ENCODE measurements at places on chromosomes 16 and 17.

GRCh38 chr17:13027246-13027645, 9.4 kb upstream of the ELAC2 start:
- no peak for DNase-seq

GRCh38 chr17:46108550-46109110, 84.6 kb downstream of the KANSL1 start:
- no peak for DNase-seq

DNA sequence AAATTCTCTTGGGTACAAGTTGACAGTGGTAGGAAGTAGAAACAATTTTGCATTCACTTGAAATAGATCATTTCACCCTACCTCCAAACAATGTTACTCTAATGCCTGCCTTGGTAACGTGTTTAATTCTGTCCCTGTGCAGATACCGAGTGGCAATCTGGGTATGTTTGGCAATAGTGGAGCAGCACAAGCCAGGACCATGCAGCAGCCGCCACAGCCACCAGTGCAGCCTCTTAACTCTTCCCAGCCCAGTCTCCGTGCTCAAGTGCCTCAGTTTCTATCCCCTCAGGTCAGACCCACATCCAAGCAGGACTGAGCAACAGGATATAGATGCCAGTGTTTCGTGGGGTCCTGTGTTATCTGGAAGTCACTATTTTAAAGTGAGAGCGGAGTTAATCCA, 49.3 kb downstream of the TMC6 start:
- DNase-seq, result no peak

DNA sequence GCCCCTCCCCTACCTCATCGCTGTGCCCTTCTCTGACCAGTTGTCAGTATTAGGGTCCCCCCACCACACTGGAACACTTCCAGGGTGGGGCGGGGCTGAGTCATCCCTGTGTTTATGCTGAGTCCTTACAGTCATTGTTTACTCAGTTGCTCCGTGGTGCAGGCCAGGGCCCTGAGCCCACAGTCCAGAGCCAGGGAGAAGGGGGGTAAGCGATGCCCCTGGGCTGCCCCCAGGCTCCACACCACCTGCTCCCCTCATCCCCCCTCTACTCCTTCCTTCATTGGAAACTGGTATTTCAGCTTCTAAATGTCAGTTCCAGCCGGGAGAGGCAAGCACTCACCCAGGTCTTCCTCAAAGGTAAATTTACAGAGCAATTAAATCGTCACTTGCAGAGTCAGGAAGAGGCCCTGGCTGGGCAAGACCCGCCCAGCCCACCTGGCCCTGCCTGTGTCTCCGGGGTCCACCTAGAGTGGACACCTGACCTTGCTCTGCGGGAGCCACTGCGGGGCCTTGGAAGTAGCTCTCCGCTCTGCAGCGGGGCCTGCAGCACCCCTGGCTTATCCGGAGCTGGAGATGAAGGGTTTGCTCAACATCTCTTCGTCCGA, 4.8 kb downstream of the ATP2A3 start:
- DNase-seq, result no peak

- DNase-seq, result no peak
Observed at GRCh38 chr17:978103-979093, 1.2 kb downstream of the NXN start.

GRCh38 chr16:20868890-20869289, 31.3 kb downstream of the DCUN1D3 start:
- no peak for DNase-seq

DNA sequence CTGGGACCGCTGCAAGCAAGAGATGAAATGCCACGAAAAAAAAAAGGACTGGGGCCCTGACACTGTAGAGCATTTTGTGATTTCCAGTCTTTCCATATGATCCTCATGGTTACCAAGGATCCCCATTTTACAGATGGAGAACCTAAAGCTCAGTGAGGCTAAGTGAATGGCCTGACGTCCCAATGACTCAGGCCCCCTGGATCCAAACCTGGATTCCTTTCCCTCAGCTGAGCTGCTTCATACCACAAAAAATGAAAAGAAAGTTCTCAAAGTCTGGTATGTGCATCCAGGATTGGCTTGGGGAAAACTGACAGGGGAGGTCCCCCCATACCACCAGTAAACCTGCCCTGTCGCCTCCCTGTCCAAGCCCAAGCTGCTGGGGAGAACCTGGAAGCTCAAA, 80.5 kb downstream of the TEX14 start:
- no peak for DNase-seq

All from CD4-positive, alpha-beta T cell treated with Interleukin-4 for 4 hours (primary cell).